Colonic mucosa (tissue), 4 donors: ENCODE measurements at places on chromosomes 5 and 9.

DNA sequence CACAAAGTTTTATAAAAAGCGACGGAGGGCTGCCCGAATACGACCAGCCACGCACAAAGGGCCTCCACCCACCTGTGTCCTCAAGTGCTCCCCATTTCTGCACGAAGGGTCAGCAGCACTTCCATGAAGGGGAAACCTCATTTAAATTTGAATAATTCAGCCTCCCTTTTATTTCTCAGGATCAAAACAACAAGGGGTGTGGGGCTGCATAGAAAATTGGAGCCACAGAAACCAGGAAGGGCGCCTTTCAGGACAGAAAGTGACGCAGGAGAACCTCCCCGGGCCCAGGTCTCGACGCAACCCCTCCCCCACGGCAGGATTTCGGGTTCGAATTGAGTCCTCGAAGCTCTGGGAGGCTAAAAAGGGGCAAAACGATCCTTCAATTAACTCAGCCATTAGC lies 2.1 kb downstream of the NRARP start:
- DNase-seq = peak; percentile 52

DNA sequence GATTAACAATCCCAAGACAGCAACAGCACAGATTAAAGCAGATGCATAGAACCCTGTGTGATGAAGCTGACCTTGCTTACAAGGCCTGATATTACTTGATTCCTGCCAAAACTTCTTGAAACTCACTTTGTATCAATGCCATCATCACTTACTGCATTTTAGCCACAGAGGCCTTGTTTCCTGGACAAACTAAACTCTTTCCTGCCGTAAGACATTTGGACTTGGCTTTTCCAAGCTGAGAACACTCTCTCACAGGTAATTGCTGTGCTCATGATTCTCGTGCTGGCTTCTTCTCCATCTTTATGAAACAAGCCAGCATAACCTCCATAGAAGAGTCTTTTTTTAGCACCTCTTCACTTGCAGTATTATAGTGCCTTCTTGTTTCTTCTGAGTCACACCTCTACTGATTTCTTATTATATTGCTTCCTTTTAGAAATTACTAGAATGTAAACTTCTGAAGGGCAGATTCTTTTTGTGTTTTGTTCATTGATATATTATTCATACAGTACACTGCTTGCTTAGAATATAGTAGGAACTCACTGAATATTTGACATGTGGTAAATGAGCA lies 456.5 kb upstream of the ZNF608 start:
- no peak for DNase-seq

- no peak for DNase-seq
Observed at GRCh38 chr5:73856997-73857396, 231.0 kb downstream of the ARHGEF28 start.

GRCh38 chr5:16384222-16384621 lies 81.4 kb downstream of the ZNF622 start:
- DNase-seq = no peak

GRCh38 chr5:44536650-44537260 lies 147.5 kb upstream of the FGF10 start:
- DNase-seq = no peak

GRCh38 chr5:173890195-173890991 lies 2.2 kb downstream of the CPEB4 start:
- DNase-seq = no peak

GRCh38 chr9:137660144-137660543 lies 41.3 kb downstream of the EHMT1 start:
- DNase-seq = no peak

DNA sequence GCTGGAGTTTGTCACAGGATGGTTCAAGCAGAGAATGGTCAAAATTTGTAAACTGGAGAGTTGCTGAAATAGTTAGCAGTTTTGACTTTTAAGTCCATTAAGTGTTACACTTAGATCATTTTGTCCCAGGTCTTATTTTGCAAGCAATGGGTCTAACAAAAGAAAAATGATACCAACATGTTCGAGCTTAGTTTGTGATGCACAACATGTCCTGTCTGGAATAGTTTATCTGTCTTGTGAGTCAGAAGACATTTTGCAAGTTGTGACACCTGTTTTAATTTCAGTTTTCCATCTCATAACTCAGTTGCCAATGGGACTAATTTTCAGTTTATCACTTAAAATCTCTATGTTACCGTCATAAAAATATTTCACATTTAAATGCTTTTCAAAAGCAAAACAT lies 929.8 kb downstream of the CDH18 start:
- DNase-seq = no peak

GRCh38 chr5:34690301-34690700 lies 34.2 kb downstream of the RAI14 start:
- no peak for DNase-seq

- no peak for DNase-seq
Observed at GRCh38 chr5:93622240-93622885, 39.3 kb downstream of the NR2F1 start.

- no peak for DNase-seq
Observed at GRCh38 chr5:80977764-80978163, 17.6 kb downstream of the RASGRF2 start.

GRCh38 chr5:44454002-44454401 lies 64.8 kb upstream of the FGF10 start:
- no peak for DNase-seq

DNA sequence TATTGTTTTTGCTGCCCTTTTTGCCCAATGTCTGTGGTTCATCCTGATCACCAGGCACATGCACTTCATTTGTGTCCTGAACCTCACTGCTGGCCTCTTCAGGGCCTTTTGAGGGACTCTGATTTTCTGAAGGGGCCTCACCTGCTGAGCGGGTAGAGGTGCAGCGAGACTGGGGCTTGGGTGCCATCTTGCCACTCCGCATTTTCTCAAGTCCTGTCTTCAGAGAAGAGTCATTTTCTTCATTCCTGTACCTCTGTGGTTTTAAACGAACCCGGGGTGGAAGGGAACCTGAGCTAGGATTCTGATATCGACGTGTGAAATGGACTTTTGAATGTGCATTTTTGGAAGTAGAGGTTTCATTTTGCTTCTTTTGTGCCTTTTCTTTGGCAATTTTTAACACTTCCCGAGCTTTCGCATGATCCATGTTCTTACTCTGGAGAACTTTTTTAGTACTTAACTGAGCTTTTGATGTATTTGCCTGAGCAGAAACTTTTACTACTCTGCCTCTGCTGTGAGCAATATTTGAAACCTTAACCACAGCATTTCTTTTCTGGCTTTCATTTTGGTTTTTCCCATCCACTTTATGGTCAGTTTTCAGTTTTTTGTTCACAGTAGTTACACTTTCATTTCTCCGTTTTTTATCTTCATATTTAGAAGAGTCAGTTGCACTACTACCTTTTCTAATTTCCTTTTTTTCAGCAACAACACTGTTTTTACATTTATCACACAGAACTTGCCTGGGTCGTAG lies 26.1 kb downstream of the PWWP2A start:
- DNase-seq = no peak

- DNase-seq = no peak
Observed at GRCh38 chr9:72977670-72978069, 24.8 kb upstream of the ALDH1A1 start.

- DNase-seq = no peak
Observed at GRCh38 chr5:53342236-53342635, 138.2 kb upstream of the FST start.

DNA sequence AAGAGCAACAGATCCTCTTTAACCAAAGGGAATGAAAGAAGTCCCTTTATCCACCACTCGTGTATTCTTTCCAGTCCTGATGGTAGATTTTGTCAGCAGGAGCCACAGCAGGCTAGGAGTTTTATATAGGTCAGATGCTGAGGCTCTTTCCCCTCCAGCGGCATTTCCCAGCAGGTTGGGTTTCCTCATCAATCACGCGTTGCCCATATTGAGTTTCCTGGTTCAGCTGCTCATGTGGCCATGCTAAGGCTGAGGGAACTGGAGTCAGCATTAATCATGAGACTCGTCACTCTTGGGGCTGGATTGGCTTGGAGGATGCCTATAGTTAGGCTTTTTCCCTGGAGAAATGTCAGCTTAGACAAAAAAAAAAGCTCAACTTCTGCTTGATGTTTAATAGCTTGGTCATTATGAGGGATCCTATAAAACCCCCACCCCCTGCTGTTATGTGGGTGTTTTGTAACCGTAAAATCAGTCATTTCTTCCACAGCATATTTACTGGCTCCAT lies 193.4 kb upstream of the GAS1 start:
- no peak for DNase-seq
